Tongue (tissue), 3 donors: ENCODE measurements at places on chromosomes 12 and 14.
A peak's percentile ranks its signal among the peaks of the same experiment; 100 is the strongest.

GRCh38 chr12:65877836-65878235 lies 53.6 kb downstream of the HMGA2 start:
- no peak for DNase-seq

- no peak for DNase-seq
These were observed 12.6 kb downstream of the SETD3 start for GRCh38 chr14:99468081-99468480.

DNA sequence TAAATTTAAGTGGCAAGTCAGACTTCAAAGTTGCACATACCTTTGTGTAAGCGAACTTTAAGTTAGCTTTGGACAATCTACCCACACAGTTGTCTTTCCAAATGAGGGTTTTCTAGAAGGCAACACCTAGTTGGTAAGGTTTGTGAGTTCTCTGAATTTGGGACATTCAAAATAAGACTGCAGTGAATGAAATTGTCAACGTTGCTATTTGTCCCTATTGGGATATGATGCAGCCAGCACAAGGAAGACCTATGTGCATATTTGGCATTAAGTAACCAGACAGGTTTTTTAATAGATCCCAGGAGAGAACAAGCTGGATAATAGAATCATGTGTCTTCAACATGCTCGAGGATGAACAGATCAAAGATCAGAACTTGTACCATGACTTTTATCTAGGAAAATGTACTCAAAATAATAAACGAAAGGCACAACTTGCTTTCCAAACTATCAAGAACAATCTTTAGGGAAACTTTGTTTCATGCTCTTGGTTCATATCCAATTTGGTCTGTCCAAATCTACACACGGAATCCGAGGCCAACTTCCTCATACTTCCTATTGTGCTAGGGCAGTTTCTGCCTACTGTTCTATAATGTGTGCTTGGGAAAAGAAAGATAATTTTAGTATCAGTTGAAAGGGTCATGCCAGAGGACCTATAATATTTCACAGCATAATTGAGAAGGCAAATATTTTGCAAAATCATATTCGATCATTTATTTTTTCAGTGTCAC lies 284.2 kb upstream of the SOX5 start:
- no peak for DNase-seq

- no peak for DNase-seq
These were observed 187.9 kb downstream of the ALG10 start for GRCh38 chr12:34210183-34210582.

DNA sequence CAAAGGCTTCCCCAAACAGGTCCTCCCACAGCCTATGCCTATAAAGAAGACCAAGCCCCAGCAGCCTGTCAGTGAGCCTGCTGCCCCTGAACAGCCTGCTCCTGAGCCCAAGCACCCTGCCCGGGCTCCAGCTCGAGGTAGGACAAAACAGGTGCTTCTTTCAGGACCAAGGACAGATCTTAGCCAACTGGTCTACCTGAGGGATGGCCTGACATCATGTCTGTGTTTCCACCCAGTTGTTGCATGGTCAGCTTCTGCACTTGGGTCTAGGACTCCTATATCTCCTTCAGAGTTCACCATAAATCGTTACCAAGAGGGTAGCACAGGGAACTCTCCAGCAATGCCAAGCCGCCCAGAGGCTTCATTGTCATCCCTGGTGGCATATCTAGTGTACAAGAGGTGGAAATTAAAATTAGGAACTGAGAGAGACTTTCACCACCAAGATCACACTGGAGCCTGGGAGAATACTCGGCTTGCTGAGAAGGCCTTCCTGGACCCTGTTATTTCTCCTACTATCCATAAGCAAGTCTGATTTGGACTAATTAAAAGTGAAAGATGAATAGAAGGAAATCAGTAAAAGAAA lies 38.2 kb upstream of the OAS1 start:
- DNase-seq: no peak

GRCh38 chr14:76386944-76387782 lies 11.2 kb downstream of the ESRRB start:
- peak; percentile 83 for DNase-seq

DNA sequence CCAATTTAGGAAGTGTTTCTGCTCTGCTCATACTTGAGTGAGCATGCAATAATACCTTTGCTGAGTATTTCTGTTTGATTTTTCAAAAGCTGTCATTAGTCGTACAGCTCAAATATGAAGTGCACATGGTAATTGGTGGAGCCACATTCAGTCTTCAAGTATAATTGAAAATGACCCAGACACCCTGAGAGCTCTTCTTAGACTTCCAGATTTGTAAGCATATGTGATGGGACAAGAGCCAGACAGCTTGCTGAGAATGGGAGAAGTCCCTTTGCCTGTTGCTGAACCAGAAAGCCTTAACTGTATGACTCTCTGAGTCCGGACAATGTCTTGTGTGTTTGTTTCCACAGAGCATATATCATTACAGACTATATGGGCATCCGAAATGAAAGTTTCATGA lies 307.3 kb downstream of the TMEM117 start:
- DNase-seq: no peak

DNA sequence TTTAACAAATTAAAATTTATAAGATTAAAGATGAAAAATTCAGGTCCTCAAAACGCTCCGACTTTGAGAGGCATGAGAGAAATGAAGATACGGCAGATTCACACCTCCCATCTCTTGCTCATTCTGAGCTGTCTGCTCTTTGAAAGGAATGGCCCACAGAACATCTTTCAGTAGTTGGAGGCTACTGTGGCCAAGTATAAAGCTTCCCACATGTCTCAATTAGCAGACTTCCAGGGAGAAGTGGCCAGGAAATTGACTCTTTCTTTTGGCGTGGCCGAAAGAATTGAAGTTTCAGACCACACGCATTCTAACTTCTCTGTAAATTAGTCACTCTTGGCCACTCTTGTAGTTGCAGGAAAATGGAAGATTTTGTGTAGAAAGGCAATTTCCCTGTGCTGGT lies 129.2 kb downstream of the DIP2B start:
- DNase-seq: no peak

DNA sequence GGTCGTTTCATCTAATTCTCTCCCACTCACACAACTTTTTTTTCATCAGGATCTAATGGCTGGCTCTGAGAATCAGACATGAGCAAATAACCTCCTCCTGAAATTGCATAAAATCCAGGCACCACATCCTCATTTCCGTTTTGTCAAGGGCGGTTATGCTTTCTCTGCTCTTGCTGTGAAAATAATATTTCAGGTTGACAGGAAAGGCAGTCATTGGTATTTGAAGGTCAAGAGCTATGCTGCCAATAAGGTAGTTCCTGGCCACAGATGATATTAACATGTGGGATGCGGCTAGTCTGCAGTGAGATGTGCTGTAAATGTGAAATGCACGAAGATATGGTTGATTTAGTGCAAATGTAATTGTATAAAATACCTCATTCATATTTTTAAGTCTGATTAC lies 870.2 kb upstream of the TMEM132C start:
- DNase-seq: no peak

DNA sequence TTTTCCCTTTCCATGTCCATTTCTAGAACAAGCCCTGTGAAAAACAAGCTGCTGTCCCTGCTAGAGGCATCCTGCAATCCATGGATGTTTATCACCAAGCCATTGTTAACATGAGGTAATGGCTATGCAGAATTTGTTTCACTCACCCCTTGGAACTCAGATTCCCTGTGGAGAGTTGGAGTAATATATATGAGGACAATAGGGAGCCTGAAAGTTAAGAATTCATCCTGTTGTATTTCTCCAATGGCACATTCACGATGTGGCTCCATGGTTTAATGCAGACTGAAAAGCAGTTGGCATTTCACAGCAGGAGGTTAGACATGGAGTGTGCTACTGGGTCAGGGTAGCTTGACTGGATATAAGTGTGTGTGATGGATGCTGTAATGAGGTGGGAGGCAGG lies 32.4 kb downstream of the GPR65 start:
- no peak for DNase-seq

GRCh38 chr14:103127356-103127755 lies 4.1 kb downstream of the TNFAIP2 start:
- DNase-seq: no peak

DNA sequence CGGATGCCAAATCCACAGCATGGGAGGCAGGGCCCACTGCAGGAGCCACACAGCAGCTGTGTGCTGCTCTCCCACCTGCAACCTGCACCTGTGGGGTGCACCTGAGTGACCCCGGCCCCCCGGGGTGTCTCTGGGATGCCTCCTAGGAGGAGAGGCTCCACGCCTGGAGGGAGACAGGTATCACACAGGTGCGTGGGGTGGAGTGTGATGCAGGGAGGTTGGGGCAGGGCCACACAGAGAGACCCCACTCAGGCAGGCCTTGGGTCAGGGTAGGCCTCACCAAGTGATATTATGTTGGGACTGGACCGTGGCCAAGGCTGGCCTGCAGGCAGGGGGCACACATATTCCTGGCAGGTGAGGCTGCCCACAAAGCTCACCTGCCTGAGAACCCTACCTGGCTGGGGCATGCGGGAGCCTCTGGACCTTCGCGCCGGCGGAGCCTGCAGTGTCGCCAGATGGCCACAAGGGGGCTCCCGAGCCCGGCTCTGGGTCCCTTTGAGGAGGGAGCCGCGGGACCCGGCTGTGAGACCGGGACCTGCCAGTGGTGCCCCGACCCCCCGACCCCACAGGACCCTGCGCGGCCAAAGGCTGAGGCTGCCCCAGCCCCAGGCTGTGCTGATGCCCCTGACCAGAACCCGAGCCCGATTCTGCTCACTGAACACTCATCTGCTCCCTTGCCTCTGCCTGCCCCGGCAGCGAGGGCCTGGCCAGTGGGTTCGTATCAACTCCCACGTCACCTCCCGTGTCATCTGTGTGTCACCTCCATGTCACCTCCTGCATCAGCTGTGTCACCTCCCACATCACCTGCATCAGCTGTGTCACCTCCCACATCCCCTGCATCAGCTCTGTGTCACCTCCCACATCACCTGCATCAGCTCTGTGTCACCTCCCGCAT lies 11.4 kb downstream of the TMEM121 start:
- DNase-seq: peak; percentile 38
